ENCODE measurements at places on chromosomes 7 and 10. TPM values are rescaled to one million over a fixed set of nuclear protein-coding genes. Genes with fewer than 3 reads are reported as not detected.
A peak's percentile ranks its signal among the peaks of the same experiment; 100 is the strongest.

Gene KEL
- 1.6 TPM for total RNA-seq

Gene COMTD1
- 18.3 TPM for total RNA-seq

Gene SHLD2
- 23.2 TPM for total RNA-seq

Gene NODAL
- not detected for total RNA-seq

DNA sequence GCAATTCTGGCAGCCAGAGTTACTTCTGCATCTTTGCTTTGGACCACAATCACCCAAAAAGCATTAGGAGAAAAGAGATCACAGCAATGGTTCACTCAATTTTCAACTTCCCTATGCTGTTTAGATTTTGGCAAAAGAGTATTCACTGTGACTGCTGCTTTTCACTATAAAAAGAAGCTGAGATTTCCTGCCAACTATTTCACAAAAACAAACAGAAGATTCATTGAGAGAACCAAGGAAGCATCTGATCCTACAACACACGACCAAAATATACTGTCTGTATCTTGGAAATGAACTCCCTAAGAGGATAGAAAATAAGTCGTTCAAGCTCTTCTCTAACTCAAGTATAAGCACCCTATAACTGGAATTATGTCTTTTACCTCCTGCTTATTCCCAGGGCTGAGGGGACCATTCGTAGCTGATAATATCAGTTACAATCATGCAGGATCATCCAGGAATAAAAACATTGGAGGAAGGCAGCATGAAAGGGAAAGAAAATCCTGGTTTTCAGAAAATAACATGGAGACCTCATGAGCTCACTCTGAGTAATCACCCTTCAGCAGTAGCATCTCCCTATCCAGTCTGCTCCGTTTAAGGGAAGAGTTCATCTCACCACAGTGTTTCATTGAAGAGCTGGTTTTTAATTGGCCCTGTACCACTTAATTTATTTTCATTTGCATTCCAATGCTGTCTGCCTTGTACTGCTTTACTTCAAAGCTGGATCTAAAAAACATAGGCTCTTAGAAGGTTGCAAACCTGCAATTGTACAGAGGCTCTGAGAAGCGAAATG, 256.2 kb downstream of the PAXIP1 start:
- no peak for DNase-seq
- H3K36me3 ChIP-seq: no peaks in the 10 kb centered on the region
- no peak overlapping the region for H3K27ac ChIP-seq
- no peaks in the 10 kb centered on the region for H3K4me1 ChIP-seq
- no peak overlapping the region for H3K4me3 ChIP-seq

GRCh38 chr10:15990535-15991129, 130.3 kb upstream of the MINDY3 start:
- H3K27ac ChIP-seq: no peak overlapping the region
- no peaks in the 10 kb centered on the region for H3K36me3 ChIP-seq
- H3K27me3 ChIP-seq: no peaks in the 10 kb centered on the region
- H3K4me3 ChIP-seq: no peak overlapping the region
- no peaks in the 10 kb centered on the region for H3K4me1 ChIP-seq

GRCh38 chr7:70554646-70555045, 577.3 kb upstream of the GALNT17 start:
- no peaks in the 10 kb centered on the region for H3K36me3 ChIP-seq
- H3K27ac ChIP-seq: no peak overlapping the region
- no peaks in the 10 kb centered on the region for H3K4me1 ChIP-seq
- no peaks in the 10 kb centered on the region for H3K27me3 ChIP-seq

DNA sequence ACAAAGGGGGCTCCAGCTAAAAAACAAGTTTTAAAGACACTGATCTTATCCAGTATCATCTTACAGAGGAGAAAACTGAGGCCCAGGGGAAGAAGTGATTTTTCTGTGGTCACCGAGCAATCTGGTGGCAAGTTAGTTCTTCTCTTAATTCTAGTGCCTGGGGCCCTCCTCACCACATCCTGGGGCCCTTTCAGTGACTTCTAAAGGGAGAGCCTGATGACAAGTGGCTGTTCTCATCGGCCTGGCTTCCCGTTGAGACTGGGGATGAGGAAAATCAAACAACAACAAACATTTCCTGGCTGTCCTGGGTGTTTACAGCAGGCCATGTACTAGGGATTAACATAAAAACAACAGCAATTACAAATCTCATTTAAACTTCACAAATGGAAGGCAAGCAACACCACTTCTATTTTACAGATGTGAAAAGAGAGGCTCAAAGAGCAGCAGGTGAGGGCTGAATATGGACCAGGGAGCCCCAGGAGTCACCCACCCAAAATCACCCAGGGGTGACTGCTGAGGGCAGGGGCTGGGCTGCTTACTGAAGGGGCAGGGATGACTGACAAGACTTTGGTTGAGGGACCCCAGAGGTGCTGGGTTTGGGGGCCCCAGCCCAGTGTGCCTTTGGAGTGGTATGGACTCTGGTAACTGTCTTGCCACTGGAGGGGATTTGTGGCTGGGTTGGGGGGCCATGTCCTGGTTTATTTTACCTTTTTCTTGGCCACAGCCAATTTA, 24.7 kb upstream of the MTPAP start:
- no peak for DNase-seq
- peaks cover 5% of the 10 kb centered on the region for H3K4me1 ChIP-seq
- no peaks in the 10 kb centered on the region for H3K36me3 ChIP-seq
- no peak overlapping the region for H3K27ac ChIP-seq
- no peak overlapping the region for H3K4me3 ChIP-seq
- H3K27me3 ChIP-seq: no peaks in the 10 kb centered on the region

GRCh38 chr10:13707156-13707881, 120.6 kb downstream of the PRPF18 start:
- DNase-seq: peak; percentile 58
- H3K36me3 ChIP-seq: no peaks in the 10 kb centered on the region
- H3K4me1 ChIP-seq: peaks cover 47% of the 10 kb centered on the region
- peak overlapping the region; percentile 56 for H3K4me3 ChIP-seq

DNA sequence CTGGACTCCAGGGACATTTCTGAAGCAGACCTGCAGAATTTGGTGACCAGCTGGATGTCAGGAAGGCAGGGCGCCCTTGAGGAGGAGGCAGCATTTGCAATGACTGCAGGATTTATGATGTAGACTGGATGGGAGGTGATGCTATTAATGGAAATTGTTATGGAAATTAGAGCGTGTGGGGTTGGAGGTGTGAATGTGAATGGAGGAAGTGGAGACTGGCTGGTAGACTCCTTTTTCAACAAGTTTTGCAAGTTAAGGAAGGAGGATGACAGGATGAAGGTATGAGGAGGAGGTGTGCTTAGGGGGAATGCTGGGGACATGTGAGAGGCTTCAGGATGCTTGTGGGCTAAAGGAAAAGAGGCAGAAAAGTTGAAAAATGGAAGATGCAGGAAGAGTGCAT, 137.0 kb downstream of the TMEM178B start:
- H3K27ac ChIP-seq: no peak overlapping the region
- DNase-seq: no peak
- no peaks in the 10 kb centered on the region for H3K4me1 ChIP-seq
- no peaks in the 10 kb centered on the region for H3K27me3 ChIP-seq

DNA sequence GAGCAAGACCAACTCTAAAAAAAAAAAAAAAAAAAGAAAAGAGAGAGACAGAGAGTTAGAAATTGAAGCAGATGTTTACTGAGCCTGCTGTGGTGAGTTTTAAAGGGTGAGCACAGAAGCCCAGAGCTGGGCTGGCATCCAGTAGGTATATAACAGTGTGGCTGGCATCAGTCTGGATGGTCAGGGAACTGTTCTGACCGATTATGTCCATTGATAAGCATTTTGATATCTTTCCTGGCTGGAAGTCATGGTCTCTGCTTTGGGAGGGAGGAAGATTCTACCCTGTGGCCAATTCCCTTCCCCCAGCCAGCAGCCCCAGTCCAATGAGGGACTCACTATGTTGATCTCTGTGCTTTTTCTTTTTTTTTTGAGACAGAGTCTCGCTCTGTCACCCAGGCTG, 65.2 kb upstream of the PODXL start:
- H3K36me3 ChIP-seq: no peaks in the 10 kb centered on the region
- DNase-seq: no peak
- H3K4me1 ChIP-seq: peaks cover 33% of the 10 kb centered on the region
- no peak overlapping the region for H3K4me3 ChIP-seq
- peaks cover 4% of the 10 kb centered on the region for H3K27me3 ChIP-seq

GRCh38 chr10:93261089-93261488, 187.4 kb downstream of the CYP26A1 start:
- no peaks in the 10 kb centered on the region for H3K36me3 ChIP-seq
- DNase-seq: no peak
- no peak overlapping the region for H3K27ac ChIP-seq
- H3K27me3 ChIP-seq: no peaks in the 10 kb centered on the region
- no peaks in the 10 kb centered on the region for H3K4me1 ChIP-seq

DNA sequence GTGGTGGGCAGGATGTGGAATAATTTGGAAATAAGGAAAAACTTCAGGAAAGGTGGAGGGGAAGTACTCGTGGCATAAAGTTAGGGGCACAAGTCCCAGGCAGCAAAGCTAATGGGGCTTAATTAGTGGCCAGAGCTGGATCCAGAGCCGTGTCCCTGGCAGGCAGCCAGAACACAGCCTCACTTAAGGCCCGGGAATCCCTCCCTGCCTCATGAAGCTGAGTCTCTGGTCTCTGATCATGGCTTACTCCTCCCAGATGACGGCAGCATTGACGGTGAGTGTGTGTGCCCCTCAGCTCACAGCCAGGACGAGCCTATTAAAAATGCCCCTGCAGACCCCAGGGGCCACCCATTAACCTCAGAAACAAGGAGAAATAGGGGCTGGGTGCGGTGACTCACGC, 48.2 kb upstream of the NPTX2 start:
- no peak for DNase-seq
- H3K27me3 ChIP-seq: no peaks in the 10 kb centered on the region
- H3K4me3 ChIP-seq: no peak overlapping the region
- H3K36me3 ChIP-seq: no peaks in the 10 kb centered on the region

DNA sequence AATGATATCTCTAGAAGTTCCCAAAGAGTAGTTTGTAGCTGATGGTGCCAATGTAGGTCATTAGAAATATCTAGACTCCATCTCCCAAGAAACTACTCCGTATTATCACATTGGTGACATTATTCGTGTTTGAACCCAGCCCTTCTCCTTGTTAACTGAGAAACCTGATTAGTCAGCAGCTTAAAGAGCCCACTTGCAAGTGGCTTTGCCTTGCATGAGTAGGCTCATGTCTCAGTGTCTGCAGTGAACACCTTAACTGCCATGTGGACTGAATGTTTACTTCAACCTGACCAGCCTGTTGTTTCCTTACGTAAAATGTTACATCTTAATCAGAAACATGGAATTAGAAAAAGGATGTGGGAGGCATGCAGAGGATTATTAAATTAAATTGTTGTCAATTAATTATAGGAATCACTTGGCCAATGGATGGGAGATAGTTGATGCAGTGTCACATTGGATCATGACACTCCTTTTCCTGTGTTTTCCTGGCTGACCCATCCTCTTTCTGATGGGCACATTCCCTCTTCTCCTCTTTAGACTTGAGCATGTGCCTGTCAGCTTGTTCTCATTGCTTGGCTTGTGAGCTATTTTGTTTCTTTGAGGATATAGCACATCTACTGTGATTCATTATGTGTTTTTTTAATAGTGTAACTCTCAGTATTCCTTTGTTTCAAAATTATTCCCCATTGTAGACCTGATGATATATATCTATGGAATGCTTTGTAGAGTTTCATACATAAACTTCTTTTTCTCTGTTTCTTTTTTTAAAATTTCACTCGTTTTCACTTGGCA, 18.0 kb downstream of the STARD3NL start:
- H3K4me3 ChIP-seq: no peak overlapping the region
- DNase-seq: no peak
- H3K36me3 ChIP-seq: no peaks in the 10 kb centered on the region

DNA sequence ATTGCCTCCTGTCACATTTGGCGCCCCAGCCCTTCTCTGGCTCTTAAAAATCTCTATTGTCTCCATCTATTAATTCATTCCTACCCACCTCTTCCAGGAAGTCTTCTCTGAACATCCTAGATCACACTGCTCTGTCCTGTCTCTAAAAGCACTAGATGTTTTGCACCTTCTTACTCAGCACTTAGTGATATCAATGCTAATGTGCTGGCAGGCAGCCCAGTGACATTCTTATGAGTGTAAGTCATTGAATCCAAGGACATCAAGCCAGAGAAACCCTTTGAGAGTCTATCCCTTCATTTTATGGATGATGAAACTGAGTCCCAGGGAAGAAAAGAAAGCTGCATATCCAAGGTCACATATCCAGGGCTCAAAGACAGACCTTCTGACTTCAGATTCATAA, 48.3 kb upstream of the PAX2 start:
- H3K27ac ChIP-seq: no peak overlapping the region
- H3K27me3 ChIP-seq: peaks cover 31% of the 10 kb centered on the region
- no peak overlapping the region for H3K4me3 ChIP-seq
- H3K4me1 ChIP-seq: no peaks in the 10 kb centered on the region

GRCh38 chr10:100100651-100101184, 19.0 kb upstream of the CPN1 start:
- no peak overlapping the region for H3K27ac ChIP-seq
- H3K4me1 ChIP-seq: no peaks in the 10 kb centered on the region
- H3K36me3 ChIP-seq: no peaks in the 10 kb centered on the region
- peaks cover 7% of the 10 kb centered on the region for H3K27me3 ChIP-seq
- H3K4me3 ChIP-seq: no peak overlapping the region
- no peak for DNase-seq

- no peak for DNase-seq
- peak overlapping the region; percentile 77 for H3K27ac ChIP-seq
- peaks cover 30% of the 10 kb centered on the region for H3K4me1 ChIP-seq
- no peak overlapping the region for H3K4me3 ChIP-seq
- no peaks in the 10 kb centered on the region for H3K27me3 ChIP-seq
These were observed 11.5 kb upstream of the GPER1 start for GRCh38 chr7:1076184-1077072.

GRCh38 chr7:44735403-44736165, 13.1 kb upstream of the ZMIZ2 start:
- DNase-seq: no peak
- no peaks in the 10 kb centered on the region for H3K4me1 ChIP-seq
- no peaks in the 10 kb centered on the region for H3K36me3 ChIP-seq
- no peak overlapping the region for H3K4me3 ChIP-seq
- H3K27me3 ChIP-seq: no peaks in the 10 kb centered on the region

- H3K4me3 ChIP-seq: no peak overlapping the region
- no peak for DNase-seq
- no peaks in the 10 kb centered on the region for H3K4me1 ChIP-seq
- no peaks in the 10 kb centered on the region for H3K36me3 ChIP-seq
These were observed 12.7 kb upstream of the FOXL3 start for GRCh38 chr7:277228-277627.

- no peak overlapping the region for H3K4me3 ChIP-seq
- H3K36me3 ChIP-seq: no peaks in the 10 kb centered on the region
- no peak overlapping the region for H3K27ac ChIP-seq
- no peaks in the 10 kb centered on the region for H3K27me3 ChIP-seq
- DNase-seq: no peak
- H3K4me1 ChIP-seq: no peaks in the 10 kb centered on the region
These were observed 600.5 kb downstream of the MAGI2 start for GRCh38 chr7:78852951-78853350.

DNA sequence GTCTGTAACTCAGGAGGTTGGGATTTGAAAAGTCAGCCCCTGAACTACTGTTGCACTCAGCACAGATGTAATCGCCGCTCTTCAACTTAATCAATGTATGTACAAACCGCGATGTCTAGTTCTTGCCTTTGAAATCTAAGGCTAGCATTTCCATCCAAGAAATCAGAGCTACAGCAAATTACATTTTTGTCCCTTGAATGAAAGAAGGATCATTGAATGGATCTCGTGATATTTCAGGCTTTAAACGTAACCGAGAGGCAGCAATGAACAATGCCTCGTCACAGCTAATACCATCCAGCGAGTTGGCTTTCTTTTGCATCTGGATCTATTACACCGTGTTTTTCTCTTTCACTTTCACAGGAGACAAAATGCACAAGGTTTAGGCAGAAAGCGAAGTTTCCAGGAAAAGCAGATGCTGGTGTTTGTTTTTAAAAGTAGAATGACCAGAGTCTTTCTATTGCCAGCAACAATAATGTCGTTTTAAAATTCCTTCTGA, 5.5 kb downstream of the SKIDA1 start:
- DNase-seq: no peak
- peak overlapping the region; percentile 76 for H3K27ac ChIP-seq
- H3K27me3 ChIP-seq: peaks cover 35% of the 10 kb centered on the region
- H3K4me1 ChIP-seq: peaks cover 39% of the 10 kb centered on the region
- H3K36me3 ChIP-seq: no peaks in the 10 kb centered on the region
